ENCODE measurements at places on chromosomes 2 and 18.

- no peak for DNase-seq
Measured at GRCh38 chr18:41695441-41695840, 259.6 kb upstream of the PIK3C3 start.

GRCh38 chr2:51662187-51662586 lies 630.3 kb upstream of the NRXN1 start:
- DNase-seq: no peak

DNA sequence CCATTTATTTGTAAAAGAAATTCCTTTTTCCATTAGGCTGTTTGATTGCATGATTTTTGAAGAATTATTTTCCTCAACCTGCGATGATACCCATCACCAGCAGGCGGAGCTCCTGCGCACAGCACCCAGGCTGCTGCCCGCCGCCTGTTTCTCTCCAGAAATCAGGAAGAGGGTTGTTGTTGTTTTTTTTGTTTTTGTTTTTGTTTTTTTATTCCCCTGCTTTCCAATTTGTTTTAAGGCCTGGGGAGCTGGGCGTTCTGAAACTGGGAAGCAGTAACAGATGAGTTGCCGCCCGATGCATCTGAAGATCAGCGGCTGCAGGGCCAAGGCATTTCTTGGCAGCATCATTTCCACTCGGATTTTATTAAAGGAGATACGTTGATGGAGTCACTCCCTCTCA lies 132.1 kb downstream of the MBP start:
- peak; percentile 68 for DNase-seq

DNA sequence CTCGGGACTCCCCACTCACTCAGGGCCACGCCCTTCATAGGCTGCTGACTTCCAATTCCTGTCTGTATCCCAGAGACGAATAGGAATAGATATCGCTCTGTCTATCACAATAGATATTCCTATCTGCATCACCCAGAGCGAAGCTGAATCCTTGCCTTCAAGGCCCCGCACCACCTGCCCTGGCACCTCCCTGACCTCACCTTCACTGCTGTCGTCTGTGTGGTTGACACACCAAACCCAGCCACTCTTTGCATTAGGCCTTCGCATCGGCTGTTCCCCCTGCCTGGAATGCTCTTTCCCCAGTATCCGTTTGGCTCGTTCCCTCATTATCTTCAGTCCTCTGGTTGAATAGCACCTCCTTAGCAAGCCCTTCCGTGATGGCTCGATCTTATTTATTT lies 43.5 kb downstream of the ATOH8 start:
- DNase-seq: no peak

GRCh38 chr18:11828786-11829432 lies 22.3 kb upstream of the CHMP1B start:
- DNase-seq: no peak

GRCh38 chr2:240989451-240990265 lies 8.8 kb upstream of the SNED1 start:
- peak; percentile 53 for DNase-seq

- no peak for DNase-seq
Measured at GRCh38 chr2:667332-667999, 9.7 kb downstream of the TMEM18 start.

DNA sequence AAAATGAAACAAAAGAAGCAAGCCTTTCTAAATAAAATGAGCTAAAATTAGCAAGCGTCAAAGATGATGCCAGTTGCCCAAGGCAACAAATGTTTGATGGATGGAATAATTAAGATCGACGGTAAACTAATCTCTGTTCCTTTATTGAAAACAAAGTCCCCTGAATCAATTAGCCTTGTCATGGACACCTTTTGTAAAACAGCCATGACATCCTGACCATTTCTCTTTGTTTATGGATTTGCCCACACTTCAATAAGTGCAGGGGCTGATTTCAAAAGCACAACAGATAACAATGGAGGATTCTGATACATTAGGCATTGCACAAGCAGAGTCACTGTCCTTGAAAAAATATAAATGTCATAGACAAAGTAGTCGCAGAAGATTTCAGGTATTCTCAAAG lies 160.1 kb upstream of the HNRNPA3 start:
- DNase-seq: no peak

DNA sequence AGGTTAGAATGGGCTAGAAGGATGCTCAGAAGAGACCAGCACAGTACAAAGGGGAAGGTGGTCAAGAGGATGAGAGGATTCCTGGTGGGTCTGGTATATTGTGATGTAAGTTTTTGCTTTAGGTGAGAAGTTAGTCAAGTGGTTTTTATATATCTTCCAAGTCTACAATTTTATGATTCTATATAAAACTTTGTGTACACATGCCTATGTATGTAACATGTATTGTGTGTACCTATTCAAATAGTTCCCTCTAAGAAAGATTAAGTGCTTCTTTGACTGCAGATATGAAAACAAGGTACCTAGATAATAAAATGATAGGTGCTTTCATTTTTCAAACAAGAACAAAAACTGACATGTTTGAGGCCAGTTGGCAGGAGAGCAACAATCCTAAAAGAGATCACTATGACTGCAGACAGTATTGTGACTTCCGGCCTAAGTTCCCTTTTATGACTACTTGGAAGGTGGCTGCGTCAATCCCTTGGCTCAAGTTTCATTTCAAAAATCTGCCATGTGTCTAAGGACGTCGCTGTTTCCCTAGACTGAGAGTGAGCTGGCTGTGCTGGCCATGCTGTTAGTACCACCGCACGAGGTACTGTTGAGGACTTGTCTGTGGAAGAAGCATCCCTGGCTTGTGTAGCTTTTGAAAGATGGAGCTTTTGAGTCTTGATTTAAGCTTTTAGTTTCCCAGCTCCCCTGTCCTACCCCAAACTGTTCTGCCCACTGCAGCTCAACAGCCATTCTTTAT lies 123.1 kb downstream of the PRPF40A start:
- no peak for DNase-seq

DNA sequence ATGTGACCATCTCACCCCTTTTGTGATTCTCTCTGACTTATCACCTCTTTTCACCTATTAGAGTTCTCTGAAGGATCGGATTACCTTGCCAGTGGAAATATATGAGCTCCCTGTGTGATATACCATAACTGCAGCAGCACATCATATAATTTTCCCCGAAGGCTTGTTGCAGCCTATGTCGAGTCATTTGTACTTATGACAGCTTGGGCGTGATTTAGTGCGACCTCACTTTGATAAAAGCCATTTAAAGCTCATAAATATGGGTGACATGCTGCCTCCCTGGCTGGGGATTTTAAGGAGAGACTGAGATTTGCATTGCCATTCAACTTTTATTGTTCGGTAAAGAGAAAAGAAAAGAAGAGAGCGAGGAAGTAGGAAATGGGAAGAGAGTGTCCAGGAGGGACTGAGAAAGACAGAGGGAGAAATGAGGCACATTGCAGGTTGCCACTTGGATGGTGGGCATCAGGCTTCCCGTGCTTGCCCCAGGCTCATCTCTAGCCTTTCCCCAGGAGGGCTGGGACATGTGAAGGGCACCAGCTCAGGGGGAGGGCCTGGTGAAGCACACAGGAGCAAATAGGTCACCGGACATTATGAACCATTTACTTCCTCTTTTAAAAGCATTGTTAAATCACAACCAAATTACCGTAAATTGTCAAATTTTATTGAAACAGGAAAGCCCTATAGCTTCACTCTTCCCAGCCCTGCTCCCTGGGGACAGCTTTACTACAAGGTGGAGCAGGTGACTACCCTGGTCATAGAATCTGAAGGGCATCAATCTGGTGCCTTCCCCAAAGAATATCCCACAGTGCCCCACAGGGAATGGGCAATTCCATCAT lies 161.3 kb downstream of the SETBP1 start:
- DNase-seq: no peak
